Urinary bladder (tissue), 4 donors: ENCODE measurements at places on chromosomes 1 and 21.
A peak's percentile ranks its signal among the peaks of the same experiment; 100 is the strongest.

GRCh38 chr1:9691108-9691445 lies 39.5 kb downstream of the PIK3CD start:
- no peak for DNase-seq

GRCh38 chr1:10640843-10641553 lies 155.4 kb downstream of the CASZ1 start:
- DNase-seq, result no peak

DNA sequence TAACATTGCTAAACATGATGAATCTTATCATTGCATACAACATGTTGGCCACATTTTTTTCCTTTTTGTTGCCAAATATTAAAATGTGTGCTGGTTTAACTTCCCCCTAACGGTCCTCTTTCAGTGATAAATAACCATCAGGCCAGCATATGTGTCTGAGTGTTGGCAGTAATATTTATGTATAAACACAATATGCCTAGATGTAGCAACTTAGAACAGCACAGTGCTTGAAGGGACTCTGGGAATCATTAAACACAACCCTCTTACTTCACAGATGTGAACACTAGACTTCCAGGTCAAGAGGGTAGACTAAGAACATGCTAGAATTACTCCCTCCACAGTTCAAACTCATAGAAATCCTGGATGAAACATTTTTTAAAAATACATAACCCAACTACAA lies 581.8 kb downstream of the PLPP3 start:
- DNase-seq, result no peak

GRCh38 chr21:32562426-32562825 lies 22.9 kb downstream of the TCP10L start:
- DNase-seq, result no peak

GRCh38 chr1:84166797-84167196 lies 22.7 kb downstream of the PRKACB start:
- no peak for DNase-seq

DNA sequence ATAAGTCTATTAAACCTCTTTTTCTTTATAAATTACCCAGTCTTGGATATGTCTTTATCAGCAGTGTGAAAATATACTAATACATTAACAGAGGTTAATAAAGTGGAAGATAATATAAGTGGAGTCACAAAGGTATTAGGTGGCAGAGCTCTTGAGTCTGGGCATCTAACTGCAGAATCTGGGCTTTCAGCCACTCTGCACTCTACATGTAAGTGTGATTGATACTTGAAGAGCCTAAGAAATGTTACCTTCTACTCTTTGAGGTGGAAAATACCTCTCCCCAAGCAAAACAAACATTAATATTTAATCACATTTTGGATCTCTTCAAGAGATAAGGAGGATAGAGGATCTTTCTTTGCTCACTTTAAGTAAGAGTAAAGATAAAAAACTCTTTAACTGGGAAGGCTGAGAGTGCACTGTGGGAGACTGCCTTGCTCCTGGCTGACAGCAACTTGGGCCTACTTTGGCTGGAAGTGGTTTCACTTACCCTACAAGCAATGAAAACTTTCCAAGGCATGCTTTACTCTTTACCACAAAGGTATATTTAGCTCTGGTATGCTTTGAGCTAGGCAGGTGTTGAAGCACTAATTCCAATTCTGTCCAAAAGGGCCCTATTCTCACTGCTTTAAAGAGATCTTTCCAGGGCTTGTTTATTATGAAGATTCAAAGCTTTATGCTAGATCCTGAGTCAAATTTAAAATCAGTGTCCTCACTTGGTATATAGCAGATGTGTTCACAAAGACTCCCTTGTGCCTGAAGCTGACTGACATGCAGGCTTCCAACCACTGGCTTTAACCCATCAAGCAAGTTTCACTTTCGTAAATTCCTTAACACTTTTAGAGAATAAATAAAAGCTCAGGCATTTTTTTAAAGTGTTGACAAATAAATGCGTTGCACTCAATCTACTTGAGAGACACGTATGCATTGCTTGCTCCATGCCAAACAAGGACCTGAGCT lies 245.3 kb upstream of the ZP4 start:
- DNase-seq, result no peak

GRCh38 chr1:20555758-20556120 lies 3.4 kb downstream of the FAM43B start:
- no peak for DNase-seq

GRCh38 chr1:32345289-32345827 lies 9.3 kb upstream of the MARCKSL1 start:
- no peak for DNase-seq

DNA sequence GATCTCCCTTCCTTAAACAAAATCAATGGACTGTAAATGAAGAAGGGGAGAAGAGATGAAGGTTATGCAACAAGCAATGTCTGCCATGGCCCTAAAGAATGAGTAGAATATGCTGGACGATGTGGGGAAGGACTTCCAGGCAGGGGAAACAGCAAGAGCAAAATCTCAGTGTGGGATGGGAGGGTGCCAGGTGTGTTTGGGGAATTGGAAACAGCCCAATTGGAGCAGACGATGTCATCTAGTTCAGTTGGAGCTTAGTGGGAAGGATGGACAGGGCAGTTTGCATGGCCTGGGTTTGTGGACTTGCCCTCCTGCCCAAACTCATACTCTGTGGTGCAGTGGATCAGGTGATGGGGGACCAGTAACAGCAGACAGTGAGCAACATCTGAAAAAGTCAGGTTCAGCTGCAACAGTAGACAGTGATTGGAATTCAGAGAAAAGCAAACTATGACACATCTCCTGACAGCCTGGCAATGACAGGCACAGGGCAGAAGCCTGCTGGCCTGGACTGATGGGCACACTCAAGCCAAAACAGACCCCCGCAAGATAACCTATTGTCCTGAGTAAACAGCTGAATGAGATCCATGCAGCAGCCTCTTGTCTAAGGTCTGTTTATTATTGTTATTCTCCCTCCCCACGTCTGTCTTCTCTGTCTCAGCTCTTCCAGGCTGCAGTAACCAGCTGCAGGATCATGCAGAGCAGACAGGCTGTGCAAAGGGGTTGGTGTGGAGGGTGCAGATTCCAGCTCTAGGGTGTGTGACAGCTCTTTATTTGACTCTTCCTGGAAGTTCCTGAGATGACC lies 50.5 kb upstream of the PRELP start:
- no peak for DNase-seq

- DNase-seq, result no peak
Observed at GRCh38 chr21:45821998-45822397, 159.6 kb upstream of the COL6A1 start.

DNA sequence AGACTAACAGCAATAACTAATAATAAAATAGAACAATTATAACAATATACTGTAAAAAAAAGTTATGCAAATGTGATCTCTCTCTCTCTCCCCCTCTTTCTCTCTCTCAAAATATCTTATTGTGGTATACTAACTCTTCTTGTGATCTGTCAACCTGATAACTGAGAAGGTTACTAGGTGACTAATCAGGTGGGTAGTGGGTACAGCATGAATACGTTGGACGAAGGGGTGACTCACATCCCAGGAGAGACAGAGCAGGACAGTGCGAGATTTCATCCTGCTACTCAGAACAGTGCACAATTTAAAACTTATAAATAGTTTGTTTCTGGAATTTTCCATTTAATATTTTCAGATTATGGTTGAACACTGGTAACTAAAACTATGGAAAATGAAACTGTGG lies 257.5 kb downstream of the LRRC40 start:
- no peak for DNase-seq

DNA sequence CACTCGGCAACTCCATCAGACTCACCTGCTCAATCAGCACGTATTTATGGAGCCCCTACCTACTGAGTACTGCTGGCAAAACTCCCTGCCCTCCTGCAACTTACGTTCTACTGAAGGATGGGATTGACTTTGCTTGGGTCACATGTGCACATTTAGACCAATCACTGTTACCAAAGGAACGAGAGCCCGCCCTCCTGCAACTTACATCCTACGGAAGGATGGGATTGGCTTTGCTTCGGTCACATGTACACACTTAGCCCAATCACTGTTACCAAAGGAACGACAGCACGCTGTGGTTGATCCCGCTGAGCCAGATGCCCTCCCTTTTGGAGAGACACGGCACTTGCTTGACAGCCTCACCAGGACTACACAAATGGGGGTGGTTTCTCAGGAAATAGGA lies 46.0 kb downstream of the UBIAD1 start:
- DNase-seq, result no peak

- peak; percentile 39 for DNase-seq
Observed at GRCh38 chr1:65209005-65209885, 61.2 kb downstream of the AK4 start.

GRCh38 chr1:230215031-230215430 lies 148.0 kb downstream of the GALNT2 start:
- no peak for DNase-seq

GRCh38 chr21:19864476-19864875 lies 1133.7 kb upstream of the NCAM2 start:
- no peak for DNase-seq

- DNase-seq, result no peak
Observed at GRCh38 chr1:17865912-17866739, 111.0 kb downstream of the ACTL8 start.

DNA sequence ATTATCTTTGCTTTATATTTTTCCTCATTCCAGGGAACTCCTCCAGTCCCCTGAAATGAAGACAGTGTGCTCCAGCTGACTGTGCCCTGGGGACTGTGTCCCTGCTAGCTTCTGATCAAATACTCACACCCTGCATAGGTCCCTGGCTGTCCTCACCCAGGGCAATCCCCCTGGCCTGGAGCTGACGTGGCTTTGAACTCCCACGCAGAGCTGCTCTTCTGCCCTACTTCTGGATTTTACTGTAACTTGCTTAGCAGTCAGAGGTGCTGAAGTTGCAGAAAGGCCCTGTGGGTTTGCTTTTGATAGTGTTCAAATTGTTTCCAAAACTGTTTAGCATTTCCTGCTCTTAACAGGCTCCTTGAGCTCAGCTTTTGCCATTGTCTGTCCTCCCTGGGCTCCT lies 186.5 kb downstream of the FASLG start:
- DNase-seq, result no peak

DNA sequence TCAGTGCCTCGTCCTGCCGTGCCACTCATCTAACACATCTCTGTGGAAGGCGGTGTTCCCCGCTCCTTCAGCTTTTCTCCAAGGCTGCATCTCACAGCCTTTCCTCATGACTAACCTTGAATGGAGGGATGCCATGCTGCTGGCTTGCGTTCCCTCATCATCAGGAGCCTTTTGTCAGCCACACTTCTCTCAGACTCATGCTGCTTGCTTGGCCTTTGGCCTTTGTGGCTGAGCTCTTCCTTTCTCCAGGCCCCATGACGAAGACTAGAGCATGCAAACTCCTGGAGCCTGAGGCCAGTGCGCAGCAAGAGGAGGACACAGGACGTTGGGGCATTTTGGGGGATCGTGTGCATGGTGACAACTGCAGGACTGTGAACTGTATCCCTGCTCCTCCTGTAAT lies 70.8 kb downstream of the SYT2 start:
- no peak for DNase-seq

DNA sequence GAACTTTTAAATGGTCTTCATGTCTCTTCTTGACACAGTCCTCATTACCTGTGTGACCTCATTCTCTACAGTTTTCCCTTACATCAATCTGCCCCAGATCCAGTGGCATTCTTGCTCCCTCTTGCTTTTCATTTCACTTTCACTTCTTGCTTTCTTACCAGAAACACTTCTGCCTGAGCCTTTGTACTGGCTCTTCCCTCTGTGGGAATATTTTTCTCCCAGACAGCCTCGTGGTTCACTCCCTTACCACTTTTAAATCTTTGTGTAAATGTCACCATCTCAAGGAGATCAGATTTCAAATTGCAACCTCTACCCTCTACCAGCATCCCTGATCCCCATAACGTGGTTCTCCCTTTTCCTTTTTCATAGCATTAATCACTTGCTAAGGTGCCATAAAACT lies 73.2 kb downstream of the DISC1 start:
- no peak for DNase-seq

GRCh38 chr1:149962039-149962647 lies 25.5 kb upstream of the MTMR11 start:
- DNase-seq, result no peak

- peak; percentile 96 for DNase-seq
Observed at GRCh38 chr1:24744911-24745710, at the start of gene CLIC4. Gene CLIC4, plus strand, starts transcription at chr1:24745447. Its CDS starts 107 bp downstream, at chr1:24745554.

DNA sequence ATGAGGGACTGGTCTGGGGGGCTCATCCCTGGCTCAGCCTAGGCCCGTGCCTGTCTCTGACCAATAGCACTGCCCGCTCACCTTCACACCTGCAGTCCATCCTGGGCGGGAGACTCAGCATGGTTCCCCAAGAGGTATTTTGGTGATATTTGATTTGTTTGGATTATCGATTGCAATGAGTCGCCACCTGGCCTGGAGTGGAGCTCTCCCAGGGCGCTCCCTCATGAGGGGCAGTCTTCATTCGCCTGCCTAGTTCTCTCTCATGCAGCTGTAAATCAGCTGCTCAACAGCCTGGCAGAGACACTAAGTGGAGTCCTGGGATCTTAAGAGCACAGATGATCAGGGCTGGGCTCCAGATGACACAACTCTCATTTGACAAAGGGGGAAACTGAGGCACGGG lies 90.1 kb upstream of the ACTL8 start:
- DNase-seq, result no peak

DNA sequence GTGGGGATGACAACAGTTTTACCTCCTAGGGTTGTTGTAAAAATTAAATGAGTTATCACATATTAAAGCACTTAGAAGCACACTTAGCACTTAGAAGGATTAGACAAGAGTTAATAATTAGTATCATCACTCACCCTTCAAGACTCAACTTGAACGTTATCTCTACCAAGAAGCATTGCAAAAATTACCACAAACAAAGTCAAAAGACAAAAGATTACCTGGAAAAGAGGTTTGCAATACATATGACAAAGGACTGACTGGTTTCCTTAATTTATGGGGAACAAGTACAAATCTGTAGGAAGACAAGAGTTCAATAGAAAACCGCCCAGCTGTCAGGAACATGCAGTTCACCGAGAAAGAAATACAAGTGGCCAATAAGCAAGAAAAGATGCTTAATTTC lies 93.3 kb upstream of the ATP1A1 start:
- no peak for DNase-seq

DNA sequence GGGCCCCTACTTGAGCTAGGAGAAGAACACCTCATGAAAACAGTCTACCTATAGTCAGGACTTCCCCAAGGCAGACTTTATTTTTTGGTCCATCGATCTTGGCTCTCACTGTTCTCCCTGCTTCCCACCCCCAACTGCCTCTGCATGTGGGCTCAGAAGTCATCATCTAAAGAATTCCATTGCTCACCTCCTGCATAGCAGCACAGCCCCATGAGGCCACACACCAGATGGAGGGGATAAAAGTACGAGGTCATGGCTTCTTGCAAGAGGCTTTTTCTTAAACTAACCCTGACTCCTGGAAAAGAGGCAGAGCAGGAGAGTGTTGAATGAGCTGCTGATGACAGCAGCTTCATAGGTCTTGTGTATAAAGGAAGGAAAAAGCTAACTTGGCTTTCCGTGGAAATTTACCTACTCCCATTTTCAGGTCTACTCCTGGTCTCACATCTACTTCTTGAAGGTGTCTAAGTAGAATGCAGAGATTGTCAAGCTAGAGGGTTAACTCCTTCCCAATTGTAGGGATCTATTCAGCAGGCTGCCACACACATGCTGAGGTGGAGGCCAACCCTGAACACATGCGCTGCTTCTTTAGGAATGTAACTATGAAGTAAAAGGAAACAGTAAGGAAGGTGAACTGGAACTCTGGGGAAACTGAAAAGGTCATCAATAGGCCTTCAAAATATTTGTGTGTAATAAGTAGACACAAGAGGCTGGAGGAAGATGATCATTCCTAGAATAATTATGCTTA lies 18.7 kb downstream of the WNT2B start:
- no peak for DNase-seq

GRCh38 chr1:200907611-200908097 lies 13.0 kb downstream of the INAVA start:
- DNase-seq, result no peak
